Omental fat pad (tissue), 4 donors: ENCODE measurements at places on chromosomes 16 and 17.

DNA sequence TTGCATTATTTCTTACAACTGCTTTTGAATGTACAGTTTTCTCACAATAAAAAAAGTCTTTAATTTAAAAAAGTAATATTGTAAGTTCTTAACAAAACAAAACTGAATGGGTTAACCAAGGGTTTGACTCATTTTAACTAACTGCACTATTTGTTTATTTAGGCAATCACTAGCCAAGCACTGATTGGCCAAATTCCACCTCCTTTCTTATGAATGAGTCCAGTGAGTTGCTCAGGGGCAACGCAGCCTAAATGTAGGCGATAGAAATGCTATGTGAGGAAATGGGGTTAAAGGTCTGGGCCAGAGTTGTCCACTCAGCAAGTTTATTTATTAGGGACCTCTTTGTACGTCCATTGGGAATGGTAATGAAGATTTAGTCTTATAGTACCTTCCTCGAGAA is 89.6 kb upstream of the MAF start:
- DNase-seq: no peak

GRCh38 chr16:27922433-27922832 is 141.1 kb downstream of the GSG1L start:
- no peak for DNase-seq

DNA sequence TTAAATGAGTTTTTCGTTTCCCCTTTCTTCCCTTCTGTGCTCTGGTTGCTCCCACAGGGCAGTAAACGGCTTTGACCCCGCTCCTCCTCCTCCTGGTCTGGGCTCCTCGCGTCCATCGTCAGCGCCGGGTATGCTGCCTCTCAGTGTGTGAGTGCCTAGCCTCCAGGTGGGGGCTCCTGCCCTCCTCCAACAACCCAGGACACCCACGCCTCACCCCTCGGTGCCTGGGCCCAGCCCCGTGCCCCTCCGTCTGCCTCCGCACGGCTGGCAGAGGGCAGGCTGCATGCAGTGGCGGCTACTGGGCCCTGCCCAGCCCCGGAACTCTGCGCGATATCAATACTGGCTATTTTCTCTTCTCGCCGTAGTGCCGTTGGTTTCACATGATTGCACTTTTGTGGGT is 31.2 kb downstream of the NDEL1 start:
- no peak for DNase-seq

GRCh38 chr17:70629902-70630301 is 460.6 kb downstream of the KCNJ2 start:
- no peak for DNase-seq

GRCh38 chr17:37781451-37781850 is 36.6 kb upstream of the HNF1B start:
- no peak for DNase-seq

GRCh38 chr17:15121426-15121825 is 143.7 kb downstream of the PMP22 start:
- no peak for DNase-seq

- no peak for DNase-seq
Observed at GRCh38 chr17:28398280-28398981, 7.6 kb downstream of the SLC46A1 start.

GRCh38 chr17:2704890-2705248 is 6.7 kb downstream of the CLUH start:
- DNase-seq: no peak

DNA sequence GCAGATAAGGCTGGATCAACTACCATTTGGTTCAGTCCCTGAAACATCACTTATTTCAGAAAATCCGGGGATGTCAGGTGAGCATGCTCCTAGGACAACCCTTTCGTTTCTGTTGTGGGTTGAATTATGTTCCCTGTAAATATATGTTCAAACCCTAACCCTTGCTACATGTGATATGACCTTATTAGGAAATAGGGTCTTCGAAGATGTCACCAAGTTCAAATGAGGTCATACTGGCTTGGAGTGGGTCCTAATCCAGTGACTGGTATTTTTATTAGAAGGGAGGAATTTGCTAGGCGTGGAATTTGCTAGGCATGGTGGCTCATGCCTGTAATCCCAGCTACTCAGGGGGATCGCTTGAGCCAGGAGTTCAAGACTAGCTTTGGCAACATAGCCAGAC is 21.3 kb downstream of the SNX20 start:
- DNase-seq: no peak

DNA sequence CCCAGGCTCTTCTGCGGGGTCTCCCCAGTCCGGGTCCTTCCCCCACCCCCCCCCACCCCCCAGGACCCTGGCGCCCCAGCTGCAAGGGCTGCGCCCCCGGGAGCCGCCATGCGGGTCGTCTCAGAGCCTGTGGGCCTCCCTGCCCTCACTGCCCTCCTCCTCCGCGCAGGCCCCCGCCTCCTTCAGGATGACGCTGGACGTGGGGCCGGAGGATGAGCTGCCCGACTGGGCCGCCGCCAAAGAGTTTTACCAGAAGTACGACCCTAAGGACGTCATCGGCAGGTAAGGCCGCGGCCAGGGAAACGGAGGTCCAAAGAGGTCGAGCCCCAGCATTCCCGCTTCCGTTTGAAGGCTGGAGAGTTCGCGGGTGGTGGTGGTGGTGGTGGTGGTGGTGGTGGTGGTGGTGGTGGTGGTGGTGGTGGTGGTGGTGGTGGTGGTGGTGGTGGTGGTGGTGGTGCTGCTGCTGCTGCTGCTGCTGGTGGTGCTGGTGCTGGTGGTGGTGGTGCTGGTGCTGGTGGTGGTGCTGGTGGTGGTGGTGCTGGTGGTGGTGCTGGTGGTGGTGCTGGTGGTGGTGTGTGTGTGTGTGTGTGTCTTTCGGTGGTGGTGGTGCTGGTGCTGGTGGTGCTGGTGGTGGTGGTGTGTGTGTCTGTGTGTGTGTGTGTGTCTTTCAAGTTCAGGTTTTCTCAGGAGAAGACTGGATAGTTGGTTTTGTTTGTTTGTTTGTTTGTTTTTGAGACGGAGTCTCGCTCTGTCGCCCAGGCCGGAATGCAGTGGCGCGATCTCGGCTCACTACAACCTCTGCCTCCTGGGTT is 615 bp downstream of the PHKG2 start:
- DNase-seq: no peak

- DNase-seq: no peak
Observed at GRCh38 chr16:21663889-21664647, at the start of gene OTOA. Gene OTOA, plus strand, starts transcription at chr16:21663968. Its CDS starts 14,547 bp downstream, at chr16:21678515.

- no peak for DNase-seq
Observed at GRCh38 chr16:85415196-85416090, 197.7 kb upstream of the GSE1 start.

DNA sequence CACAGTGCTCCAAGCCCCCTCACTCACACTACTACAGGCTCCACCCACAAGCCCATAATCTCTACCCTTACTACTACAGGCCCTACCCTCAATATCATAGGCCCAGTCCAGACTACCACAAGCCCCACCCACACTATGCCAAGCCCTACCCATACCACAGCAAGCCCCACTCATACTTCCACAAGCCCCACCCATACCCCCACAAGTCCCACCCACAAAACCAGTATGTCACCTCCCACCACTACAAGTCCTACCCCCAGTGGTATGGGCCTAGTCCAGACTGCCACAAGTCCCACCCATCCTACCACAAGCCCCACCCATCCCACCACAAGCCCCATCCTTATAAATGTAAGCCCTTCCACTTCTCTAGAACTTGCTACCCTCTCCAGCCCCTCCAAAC is 13.8 kb downstream of the RIPOR1 start:
- no peak for DNase-seq

GRCh38 chr16:80084163-80084562 is 456.6 kb upstream of the DYNLRB2 start:
- no peak for DNase-seq

DNA sequence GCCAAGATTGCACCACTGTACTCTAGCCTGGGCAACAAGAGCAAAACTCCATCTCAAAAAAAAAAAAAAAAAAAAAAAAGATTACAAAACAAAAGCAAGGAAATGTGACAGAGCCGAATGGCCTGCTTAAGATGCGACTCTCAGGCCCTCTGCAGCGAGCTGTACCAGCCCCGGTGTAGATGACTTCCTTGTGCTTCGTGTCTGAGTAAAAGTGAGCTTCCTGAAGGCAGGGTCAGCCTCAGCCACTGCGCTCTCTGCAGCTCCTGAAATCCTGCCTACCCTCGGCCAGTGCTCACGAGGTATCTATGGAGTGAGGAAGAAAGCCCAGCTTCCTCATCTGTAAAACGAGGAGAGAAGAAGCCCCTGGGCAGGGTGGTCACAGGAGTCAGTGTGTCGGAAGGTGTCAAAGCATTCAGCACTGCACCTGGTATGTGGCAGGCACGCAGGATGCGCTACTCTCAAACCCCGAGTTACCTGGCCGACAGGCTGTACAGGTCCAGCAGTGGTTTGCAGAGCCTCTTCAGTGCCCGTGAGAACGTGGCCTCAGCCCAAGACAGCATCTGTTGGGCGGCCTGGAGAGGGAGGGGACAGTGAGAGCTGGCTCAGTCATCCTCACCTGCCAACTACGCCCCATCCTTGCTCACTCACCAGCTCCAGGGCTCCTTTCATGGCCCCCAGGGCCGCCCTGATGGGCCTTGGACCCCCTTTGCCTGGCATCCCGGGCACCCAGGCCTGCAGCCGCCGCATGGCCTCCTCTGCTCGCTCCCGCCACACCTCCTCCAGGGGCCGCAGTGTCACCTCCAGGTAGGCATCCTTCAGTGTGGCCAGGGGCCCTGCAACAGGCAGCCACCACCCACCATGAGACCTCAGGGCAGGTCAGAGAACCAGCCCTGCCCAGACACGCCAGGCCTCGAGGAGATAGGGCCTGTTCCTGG is 44.6 kb downstream of the RMI2 start:
- no peak for DNase-seq
